ENCODE measurements at places on chromosomes 4 and X. TPM values are rescaled to one million over a fixed set of nuclear protein-coding genes. Genes with fewer than 3 reads are reported as not detected.
A peak's percentile ranks its signal among the peaks of the same experiment; 100 is the strongest.

GRCh38 chr4:144411700-144412099 lies 234.3 kb upstream of the HHIP start:
- no peak for ATAC-seq

DNA sequence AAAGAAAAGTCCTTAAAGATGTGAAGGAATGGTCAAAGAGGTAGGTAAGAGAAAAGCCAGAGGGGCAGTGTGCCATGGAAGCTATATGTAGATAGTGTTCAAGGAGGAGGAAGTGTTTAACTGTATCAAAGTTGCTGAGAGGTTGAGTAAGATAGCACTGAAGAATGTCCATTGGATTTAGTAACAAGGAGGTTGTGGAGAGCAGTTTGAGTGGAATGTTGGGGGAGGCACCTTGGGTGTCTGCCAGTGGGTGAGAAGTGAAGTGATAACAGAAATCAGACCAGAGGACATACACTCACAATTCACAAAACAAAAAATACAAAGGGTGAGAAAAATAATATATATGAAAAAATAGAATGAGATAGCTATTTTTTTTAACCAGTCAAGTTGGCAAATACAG lies 121.3 kb upstream of the AMOT start:
- no peak for ATAC-seq

DNA sequence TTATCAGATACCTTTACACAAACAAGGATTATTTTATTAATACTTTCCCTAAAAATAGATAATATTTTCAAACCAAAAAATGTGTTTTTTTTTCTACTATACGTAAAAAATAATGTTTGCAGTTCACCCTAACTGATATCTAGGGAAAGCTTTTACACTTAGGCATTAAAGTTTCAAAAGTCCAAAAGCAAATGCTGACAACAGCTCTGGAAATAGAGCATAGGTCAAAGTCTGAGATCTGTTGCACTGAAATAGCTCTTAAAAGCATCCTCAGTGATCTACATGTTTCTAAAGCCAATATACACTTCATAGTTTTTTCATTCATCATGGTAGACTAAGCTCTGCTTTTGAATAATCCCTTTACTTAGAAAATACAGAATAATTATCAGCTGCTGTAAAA lies 222.8 kb downstream of the TRAM1L1 start:
- no peak for ATAC-seq

DNA sequence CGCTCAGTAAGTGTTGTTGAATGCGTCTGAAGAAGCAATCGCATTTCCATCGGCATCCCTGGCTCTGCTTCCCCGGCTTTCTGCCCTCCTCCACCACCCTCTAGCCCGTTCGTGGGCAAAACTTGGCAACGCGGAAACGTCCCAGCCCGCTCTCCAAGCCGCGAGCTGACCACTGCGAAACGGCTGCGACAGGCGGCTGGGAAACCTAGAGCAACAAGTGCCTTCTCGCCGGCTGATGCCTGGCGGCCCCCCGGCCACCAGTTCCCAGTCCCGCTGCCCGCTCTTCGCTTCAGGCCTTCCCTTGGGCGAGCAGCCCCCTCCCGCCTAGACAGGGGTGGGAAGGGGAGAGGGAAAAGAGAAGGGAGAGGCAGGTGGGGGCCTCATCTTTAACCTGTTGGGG lies 837 bp downstream of the CITED1 start:
- no peak for ATAC-seq

DNA sequence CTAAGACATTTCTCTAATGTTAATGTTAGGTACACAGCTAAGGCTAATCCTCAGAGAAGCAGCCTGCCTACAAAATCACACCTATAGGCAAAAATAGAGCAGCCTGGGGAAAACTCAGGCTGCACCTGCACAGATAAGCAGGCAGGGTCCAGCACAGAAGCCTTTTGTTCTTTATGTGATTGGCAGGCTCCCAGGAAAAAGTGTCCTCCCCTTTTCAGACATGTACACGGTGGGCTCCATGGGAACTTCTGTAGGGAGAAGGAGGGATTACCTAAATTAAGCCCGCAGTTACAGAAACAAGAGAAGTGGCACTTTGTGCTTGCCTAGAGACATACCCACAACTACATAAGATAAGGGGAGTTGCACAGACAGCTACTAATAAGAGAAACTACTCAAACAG lies 4.0 kb upstream of the HSPA4L start:
- ATAC-seq, result no peak

- ATAC-seq, result no peak
Measured at GRCh38 chr4:183757060-183757459, 98.0 kb downstream of the TRAPPC11 start.

DNA sequence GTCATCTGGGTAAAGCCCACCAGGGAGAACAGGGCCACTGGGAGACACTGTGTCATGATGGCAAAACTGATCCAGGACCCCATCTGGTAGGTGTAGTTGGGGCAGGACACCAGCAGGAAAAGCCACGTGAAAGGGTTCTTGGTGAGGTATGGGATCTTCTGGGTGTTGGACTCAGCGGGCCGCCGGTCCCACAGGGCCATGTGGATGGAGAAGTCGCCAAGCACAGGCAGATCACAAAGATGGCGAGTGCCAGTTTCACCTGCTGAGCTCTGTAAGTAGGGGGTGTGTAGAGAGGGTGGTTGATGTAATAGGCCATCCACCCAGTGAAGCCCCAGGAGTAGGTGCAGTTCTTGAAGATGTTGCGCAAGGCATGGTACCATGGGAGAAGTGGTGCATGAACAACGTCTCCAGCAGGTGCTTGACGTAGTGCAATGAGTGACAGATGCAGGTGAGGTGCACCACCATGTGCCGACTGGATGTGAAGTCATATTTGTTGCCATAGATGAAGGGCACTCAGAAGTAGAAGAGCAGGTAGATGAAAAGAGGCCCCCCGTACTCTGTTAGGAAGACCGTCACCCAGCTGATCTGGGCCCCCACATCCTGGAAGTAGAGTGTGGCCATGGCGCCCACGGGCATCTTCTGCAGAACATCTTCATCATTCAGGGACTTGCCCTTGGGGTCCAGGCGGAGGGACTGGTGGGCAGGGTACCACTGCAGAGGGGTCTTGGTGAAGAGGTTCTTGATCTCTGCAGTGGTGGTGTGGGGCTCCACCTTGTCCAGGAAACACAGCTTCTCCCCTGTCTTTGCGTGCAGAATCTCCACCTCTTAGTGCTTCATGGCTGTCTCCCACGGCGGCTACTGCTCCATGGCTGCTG lies 249.3 kb downstream of the ANKRD50 start:
- peak; percentile 13 for ATAC-seq

GRCh38 chr4:25022766-25023165 lies 8.0 kb downstream of the LGI2 start:
- no peak for ATAC-seq

Gene SMIM10L2A
- 1.5 TPM for total RNA-seq

Measured in gastroesophageal sphincter (tissue), 4 donors.